ENCODE measurements at places on chromosomes 4 and X.

- DNase-seq = peak; percentile 82
These were observed at the start of gene TMEM185A for GRCh38 chrX:149631234-149632165. Gene TMEM185A (minus strand): TSS chrX:149631792. CDS start chrX:149631580, 212 bp downstream.

DNA sequence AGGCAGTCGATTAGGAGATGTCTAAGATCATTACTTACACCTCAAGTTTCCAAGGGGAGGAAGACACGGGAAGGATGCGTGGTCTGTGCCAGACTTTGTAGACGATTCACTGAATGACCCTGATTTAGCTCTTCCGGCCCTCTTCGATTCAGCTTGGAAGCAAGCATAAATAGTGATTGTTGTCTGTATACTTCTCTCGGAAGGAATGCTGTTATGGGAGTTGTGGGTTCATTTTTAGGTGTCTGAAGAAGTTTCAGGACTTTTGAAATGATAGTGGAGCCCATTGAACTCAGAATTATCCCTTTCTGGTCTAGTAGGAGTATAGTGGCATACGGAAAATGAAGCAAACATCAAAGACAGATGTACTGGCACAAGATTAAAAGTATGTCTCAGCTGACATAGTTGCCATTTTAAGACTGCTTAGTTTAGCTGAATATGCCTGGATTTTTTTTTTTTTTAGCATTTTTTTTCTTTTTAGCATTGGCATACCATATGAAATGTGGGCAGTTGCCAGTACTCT is 1.0 kb upstream of the ANKRD17 start:
- no peak for DNase-seq

- DNase-seq = no peak
These were observed 898.8 kb downstream of the C4orf33 start for GRCh38 chr4:129994715-129995114.

- no peak for DNase-seq
These were observed 57.2 kb upstream of the PUDP start for GRCh38 chrX:7205037-7205577.

DNA sequence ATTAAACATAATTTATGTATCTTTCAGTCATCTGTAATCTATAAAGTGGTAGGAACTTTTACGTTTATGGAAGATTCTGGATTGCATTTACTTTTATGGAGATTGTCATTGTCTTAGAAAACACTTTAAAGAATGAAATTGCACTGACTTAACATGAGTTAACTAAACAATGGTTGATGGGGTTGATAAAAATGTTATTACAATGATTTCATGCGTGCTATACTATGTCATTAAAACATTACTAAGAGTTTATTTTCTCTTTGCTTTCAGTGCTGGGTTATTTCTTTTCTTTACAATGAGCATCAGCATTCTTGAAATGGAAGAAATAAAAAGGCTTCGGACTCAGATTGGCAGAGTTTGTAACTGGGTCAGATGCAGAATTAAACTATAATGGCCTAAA is 67.1 kb upstream of the PDLIM3 start:
- no peak for DNase-seq

GRCh38 chrX:50698944-50699343 is 115.0 kb downstream of the SHROOM4 start:
- no peak for DNase-seq

DNA sequence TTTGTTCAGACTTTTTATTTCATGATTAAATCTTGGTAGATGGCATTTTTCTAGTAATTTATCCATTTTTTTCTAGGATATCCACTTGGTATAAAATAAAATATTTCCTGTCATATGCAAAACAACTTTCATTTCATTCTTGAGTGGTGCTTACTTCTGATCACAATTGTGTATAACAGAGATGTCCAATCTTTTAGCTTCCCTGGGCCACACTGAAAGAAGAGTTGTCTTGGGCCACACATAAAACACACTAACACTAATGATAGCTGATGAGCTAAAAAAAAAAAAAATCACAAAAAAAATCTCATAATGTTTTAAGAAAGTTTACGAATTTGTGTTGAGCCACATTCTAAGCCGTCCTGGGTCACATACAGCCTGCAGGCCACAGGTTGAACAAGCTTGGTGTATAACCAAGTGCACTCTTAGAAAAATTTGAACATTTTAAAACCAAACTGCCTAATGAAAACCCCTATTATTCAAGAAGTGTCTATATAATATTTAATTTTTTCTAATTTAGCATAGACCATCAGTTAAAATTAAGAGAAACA is 41.3 kb upstream of the SPP1 start:
- no peak for DNase-seq

DNA sequence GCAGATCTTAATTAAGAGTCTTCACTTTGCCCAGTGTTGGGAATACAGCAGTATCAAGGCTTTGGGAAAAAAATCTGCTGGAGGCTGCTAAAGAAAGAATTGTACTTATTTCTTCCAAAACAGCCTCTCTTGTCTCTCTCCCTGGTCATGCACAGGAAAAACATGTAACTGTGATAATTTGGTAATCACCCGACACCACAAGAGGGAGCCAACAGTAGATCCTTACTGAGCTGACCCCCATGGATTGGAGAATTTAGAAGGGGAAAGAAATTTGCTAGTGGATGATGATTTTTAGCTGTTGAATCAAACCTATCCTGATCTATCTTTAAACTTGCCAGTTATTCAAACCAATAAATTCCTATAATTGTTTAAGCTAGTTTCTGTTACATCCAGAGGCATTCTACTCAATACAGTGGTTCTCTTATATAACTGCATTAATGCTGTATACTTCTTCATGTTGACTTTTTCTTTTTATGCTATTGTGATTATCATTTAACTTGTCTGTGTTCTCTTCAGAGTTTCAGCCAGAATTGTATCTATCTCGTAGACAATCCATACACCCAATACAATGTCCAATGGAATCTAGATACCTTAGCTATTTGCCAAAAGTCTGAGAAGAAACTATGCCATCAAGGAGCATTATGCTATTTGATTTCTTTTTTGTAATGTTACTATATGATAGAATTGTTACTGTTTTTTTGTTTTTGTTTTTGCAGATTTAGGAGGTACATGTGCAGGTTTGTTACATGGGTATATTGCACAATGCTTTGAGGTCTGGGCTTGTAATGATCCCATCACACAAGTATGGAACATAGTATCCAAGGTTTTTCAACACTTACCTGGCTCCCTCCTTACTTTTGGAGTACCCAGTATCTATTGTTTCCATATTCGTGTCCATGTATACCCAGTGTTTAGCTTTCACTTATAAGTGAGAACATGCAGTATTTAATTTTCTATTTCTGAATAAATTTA is 31.3 kb upstream of the ARHGEF38 start:
- peak; percentile 72 for DNase-seq

- DNase-seq = no peak
These were observed 412.9 kb upstream of the FMR1 start for GRCh38 chrX:147498796-147499195.

DNA sequence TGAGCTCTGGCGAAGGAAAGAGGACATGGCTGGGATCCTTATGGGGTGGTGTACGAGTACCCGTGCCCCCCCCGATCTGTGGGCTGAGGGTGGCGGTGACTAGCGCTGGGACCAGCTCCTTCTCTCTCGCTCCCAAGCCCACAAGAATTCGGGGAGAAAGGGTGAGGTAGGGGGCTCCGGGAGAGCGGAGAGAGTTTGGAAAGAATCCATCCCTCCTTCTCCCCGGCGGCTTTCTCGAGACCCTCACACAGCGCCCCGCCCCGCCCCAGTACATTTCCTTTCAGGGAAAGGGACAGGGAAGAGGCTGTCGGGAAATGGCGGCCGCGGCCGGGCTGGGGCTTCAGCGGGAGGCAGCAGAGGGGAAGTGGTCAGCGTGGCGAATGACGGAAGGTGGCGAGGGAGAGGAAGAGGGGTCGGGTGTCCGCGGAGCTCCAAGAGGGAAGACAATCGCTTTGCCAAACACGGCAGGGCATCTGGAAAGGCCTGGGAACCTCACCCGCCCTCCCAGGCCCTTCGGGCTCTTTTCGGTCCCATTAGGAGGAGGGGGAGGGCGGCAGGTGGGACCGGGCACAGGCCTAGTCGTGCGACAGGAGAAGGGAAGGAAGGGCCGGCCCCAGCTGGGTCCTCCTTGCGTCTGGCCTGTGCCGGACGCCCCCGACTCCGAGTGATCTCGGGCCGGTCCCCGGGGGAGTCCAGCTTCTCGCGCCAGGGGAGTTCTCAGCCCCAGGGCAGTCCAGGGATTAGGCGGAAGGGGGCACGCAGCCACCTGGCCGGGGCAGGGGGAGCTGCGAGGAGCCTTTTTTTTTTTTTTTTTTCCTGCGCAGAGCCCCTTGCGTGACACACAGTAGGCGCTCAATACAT is 10.2 kb downstream of the HNRNPH2 start:
- DNase-seq = peak; percentile 49

DNA sequence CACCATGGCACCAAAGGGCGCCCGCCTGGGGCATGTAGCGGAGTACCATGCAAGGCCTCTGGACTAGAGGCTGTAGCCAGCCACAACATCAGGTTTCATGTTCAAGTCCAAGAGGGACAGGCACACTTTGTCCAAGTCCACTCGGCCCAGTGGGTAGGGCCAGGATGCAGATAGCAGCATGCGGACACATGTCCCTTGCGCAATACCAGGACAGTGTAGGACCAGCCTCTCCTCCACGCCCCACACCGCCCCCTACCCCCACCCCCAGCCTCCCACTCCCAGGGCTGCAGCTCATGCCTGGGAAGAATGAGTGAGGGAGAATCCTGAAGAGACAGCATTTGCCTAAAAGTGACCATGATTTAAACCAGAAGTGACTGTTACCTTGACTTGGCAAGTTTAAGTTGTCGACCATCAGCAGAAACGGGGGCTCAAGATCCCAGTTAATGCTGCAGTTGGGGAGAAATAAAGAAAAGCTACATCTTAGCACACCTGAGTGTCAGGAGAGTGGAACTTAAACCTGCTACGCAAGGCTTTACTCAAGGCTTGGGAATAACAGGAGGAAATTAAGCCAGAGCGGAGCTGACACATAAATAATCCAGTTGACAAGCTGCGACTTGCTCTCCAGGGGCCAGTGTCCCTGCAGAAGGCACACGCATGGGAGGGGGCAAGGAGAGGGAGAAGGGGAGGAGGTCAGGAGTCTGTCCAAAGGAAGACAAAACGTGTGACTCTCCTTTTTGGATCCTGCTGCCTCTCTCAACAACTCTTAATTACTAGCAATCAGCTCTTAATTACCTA is 221.7 kb downstream of the BCOR start:
- no peak for DNase-seq

Measured in KBM-7 (cell line).